ENCODE measurements at places on chromosomes 2 and 18.

DNA sequence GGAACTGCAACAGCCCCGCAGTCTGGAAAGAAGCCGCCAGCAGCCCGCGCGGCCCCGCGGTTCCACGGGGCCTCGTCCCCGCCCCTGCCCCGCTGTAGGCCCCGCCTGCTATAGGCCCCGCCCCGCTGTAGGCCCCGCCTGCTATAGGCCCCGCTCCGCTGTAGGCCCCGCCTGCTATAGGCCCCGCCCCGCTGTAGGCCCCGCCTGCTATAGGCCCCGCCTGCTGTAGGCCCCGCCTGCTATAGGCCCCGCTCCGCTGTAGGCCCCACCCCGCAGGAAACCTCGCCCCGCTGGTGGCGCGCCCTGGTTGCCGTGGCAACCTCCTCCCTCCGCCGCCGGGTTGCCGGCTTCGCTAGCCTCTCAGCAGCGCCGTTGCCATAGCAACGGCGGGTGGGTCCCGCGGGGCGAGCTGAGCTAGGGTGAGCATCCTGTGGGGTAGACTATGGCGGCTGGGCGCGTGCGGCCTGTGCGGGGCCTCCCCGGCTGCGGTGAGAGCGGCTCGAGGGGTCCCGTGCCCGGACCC, 12.2 kb upstream of the KIF1A start:
- DNase-seq: peak; percentile 87

DNA sequence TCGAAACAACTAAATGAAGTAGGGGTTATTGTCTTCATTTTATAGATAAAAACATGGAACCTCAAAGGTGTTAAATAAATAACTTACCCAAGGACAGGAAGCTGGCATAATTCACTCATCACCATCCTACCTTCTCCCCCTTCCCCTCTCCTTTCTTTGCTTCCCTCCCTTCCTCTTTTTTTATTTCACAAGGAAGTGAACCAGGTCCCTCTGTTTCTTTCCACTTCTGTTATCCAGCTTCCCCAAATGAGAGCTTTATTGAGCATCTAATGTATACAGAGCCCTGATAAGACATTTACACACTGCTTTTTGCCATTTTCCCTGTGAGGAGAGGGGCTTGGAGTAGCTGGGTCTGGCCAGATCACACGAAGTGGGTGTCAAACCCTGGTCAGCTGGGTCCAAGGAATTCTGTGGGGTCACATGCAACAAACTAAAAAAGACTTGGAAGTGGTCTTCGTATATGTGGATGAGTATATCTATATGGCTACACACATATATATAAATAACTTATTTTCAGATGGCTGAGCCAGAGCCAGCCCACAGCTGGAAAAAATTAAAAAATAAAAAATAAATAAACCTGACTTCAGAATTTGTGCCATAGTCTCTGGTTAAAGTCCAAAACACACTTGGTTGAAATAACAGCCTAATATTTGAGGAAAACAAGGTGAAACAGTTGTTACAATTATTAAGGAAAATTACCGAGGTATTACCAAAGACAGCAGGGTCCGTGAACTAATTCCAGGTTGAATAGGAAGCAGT, 49.3 kb upstream of the FOSL2 start:
- peak; percentile 44 for DNase-seq

DNA sequence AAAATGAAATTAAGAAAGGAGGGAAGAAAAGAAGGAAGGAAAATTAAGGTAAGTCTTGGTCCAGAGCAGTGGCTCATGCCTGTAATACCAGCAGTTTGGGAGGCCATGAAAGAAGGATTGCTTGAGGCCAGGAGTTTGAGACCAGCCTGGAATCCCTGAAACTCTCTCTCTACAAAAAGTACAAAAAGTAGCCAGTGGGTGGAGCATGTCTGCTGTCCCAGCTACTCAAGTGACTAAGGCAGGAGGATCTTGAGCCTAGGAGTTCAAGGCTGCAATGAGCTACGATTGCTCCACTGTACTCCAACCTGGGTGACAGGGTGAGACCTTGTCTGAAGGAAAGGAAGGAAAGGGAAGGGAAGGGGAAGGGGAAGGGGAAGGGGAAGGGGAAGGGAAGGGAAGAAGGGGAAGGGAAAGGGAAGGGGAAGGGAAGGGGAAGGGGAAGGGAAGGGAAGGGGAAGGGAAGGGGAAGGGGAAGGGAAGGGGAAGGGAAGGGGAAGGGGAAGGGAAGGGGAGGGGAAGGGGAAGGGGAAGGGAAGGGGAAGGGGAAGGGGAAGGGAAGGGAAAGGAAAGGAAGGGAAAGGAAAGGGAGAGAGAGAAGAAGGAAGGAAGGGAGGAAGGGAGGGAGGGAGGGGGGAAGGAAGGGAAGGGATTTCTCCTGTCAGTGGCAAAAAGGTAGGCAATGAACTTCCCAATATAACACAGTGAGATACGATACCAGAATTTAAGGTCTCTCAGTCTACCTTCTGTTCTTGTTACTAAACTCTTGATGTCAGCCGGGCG, 412.8 kb downstream of the CMPK2 start:
- peak; percentile 20 for DNase-seq

- no peak for DNase-seq
Measured at GRCh38 chr2:96091141-96091710, 25.1 kb downstream of the ADRA2B start.

DNA sequence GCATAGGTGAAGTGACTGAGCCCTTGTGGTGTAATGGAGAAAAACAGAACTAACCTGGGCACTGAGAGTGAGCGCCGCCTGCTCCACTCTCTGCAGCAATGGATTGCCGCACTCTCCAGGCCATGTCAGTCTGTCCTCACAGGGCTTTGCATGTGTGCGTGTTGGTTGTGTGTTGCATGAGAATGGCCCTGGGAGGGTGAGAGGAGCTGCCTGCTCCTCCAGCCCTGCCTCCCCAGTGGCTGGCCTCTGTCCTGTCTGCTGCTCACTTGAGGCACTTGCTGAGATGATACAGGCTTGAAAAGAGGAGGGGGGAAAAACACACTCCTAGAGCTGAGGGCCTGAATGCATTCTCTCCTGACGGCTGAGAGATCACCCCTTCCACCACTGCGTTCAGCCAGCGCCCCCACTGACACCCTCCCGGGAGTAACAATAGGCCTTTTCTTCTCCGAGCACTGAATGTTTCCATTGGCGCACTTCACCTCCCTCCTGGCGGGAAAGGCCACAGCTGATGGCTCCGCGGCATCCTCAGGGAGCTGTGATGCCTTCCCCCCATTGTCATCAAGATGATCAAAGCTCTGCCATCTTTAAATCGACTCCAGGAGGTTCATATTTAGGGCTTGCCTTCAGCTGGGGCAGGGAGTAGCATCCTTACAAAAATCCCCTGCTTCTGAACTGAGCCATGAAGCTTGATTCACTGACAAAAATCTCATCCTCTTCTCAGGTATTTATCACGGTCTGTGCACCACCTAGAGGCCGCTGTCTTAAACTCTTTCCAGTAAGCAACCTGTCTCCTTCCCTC, 49.9 kb upstream of the DAPL1 start:
- DNase-seq: peak; percentile 60

DNA sequence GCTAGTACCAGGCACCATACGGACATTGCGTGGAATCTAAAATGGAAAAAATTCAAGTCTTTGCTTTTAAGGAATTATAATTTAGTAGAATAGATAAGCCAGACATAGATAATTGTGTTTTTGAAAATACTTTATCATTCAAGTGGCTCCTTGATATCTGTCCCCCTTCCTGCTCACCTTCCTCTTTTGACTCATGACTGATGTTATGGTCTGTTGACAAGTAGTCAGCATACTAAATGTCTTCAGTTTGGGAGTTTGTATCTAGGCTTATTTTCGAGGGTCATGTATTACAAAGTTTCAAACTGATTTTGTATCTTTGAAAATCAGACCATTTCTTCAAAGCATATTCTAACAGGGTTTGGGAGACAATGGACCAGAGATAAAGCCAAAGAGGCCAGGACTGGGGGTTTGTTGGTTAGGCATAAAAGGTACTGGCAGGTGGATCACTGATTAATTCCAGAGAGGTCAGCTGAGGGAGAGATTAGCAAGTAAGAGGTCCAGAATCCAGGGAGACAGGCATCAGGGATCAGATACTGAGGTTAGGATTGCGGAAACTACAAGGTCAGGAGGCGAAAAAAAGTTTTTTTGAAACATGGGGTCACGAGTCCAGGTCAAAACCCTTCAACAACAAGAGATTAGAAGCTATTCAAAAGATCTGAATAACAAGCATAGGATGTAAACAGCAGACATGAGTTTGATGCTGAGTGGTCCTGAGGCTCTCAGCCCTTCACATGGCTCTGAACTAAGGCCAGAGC, 31.5 kb upstream of the KLHL14 start:
- DNase-seq: no peak

DNA sequence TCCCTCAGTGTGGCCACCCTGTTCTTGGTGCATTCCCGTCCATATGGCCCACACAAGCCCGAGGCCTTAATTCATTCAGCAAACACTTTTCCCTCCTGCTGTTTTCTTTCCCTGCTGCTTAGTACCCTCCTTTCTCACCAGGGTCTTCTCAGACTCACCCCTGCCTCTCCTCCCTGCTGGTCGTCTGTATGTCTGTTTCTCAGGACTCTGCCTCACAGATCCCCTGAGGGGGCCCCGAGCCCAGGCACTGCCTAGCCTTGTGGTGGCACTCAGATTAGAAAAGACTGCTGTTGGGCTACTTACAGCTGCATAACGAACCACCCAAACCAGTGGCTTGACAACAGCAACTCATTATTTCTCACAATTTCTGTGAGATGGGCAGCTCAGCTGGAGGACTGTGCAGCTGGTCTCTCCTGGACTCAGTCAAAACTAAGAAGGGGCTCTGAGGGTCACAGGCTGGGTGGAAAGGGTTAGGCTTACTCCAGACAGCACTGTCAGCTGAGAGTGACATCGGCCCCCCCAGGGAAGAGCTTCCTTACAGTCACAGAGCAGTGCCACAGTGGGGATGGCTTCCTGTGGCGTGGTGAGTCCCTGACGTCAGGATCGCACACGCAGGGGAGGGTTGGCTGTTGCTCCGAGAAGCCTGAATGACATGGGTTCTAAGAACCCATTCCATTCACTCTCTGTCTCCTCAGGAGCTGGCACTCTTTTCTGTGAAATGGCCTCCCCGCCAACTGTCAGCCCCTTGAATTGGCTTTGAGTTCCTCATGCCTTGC, 139.0 kb downstream of the UXS1 start:
- DNase-seq: no peak

DNA sequence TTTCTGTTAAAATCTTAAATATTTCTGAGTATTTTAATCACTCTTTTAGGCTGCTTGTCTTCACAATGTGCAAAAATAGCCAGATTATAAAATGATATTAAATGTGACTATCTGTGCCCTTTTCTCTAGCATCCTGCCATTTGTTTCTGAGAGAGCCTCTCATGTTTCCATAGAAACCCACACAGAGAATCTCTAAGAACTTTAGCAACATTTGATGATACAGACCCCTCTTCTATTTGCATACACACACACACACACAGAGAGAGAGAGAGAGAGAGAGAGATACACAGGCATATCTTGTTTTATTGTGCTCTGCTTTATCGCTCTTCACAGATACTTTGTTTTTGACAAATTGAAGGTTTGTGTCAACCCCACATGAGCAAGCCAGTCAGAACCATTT, 134.5 kb upstream of the DDX18 start:
- DNase-seq: no peak

GRCh38 chr2:37344453-37345361, at the start of gene QPCT:
Gene QPCT, plus strand, starts transcription at chr2:37344630. Its CDS starts 102 bp downstream, at chr2:37344732.
- DNase-seq: peak; percentile 75

GRCh38 chr2:235238537-235238936, 255.3 kb upstream of the AGAP1 start:
- peak; percentile 39 for DNase-seq

GRCh38 chr2:30664761-30665358, 142.4 kb downstream of the CAPN13 start:
- peak; percentile 98 for DNase-seq

DNA sequence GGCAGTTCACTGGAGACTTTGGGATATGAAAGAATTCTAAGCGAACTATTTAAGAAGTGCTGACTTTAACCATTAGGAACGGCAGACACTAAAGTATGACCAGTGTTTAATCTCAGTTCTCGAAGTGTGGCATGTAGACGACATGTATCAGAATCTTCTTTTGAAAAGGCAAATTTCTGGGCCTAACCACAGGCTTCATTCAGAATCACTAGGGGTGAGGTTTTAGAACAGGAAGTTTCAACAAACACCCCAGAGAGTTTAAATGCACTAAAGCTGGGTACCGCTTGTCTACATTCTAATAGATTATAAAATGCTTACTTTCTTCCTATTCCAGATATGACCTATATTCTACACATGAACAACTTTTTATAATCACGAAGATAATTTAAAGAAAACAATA, 180.3 kb downstream of the ANKRD44 start:
- no peak for DNase-seq
